ENCODE measurements at places on chromosomes 1 and 21.

- no peak for DNase-seq
Measured at GRCh38 chr1:33346927-33347649, 26.2 kb upstream of the A3GALT2 start.

GRCh38 chr1:192756847-192757246 lies 52.0 kb upstream of the RGS2 start:
- DNase-seq = no peak

DNA sequence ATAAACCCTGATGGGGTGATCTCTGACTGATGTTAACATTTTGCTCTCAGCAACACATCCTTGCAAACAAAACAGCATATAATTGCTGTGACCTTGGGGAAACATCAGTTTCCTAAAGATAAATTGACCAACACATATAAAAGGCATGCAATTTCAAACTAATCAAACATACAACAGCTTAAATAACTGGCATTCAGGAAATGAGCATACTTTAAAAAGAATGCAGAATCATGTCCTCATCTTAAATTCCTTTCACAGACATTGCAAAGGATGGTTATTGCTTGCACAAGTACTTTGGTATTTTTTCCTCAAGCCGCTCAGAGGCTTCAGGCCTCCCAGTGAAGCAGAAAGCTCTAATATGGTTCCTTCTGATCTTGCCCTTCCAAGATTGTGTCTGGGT lies 53.4 kb upstream of the RGS18 start:
- no peak for DNase-seq

DNA sequence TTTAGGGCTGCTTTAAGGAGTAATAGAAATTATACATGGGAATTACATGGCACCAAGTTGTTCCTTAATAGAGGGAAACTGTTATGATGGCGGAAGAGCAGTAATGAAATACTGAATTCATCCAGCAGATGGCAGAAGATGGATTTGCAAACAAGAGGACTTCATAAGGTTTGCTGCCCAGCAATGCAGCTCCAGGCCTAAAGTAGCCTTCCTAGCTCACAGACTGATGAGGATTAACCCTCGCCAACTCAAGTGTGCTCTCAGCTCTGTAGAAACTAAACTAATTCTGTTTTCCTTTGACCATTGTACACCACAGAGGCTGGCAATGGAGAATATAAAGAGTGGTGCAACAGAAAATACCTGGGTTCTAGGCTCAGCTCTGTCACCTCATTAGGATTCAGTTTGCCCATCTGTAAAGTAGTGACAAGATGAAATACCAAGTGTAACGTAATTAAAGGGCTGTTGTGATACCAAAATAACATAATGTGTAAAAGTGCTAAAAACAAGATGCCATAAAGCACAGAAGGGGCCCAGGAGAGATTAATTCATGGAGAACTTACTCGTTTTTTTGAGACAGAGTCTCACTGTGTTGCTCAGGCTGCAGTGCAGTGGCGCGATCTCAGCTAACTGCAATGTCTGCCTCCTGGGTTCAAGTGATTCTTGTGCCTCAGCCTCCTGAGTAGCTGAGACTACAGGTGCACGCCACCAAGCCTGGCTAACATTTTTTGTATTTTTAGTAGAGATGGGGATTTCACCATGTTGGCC lies 102.4 kb upstream of the SERBP1 start:
- peak; percentile 24 for DNase-seq

DNA sequence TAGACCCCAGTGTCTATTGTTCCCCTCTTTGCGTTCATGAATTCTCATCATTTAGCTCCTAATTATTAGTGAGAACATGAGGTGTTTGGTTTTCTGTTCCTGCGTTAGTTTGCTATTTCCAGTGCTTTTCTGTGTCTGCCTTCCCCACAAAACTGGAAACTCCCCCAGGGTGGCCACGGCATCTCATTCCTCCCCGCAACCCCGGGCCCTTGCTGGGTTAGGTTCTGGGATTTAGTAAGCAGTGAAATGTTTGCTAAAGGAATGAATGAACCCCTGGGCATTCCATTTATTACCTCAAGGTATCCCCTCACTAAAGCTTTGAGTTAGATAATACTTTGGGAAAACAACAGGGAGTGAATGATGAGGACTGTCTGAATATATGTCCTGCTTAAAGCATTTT lies 142.9 kb downstream of the GLUL start:
- no peak for DNase-seq

GRCh38 chr1:218617986-218618385 lies 272.9 kb downstream of the TGFB2 start:
- no peak for DNase-seq

DNA sequence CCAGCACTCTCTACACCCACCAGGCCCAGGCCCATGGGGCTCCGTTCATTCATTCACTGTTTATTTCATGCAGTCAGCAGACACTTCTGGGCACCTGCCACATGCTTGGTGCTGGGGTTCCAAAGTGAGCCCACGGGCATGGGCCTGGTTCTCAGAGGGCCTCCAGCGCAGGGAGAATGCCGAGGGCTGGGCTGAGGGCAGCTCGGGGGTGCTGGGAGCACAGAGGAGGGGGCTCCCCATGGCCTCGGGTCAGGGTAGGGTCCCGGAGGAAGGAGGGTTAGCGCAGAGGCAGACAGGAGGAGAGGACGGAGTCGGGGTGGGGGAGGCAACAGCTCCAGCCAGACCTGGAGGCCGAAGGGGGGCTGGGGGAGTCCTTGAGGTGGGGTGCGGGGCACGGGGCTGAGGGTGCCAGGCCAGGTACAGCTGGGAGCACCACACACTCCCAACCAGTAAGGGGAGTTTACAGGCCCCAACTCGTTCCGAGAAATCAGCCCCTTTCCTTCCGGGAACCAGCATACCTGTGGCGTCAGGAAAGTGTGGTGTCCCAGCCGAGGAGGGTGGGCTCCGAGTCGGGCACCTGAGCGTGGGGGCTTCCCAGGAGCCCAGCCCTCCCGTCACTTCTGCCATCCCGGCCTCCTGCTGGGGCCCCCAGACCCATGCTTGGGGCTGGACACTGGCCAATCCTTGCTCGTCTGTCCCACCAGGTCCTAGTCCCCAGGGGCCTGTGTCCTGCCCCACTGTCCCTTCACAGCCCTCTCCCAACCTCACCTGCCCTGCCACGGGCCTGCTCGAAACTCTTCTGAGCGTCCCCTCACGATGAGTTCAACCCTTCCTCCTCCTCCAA lies 10.8 kb downstream of the ARHGEF16 start:
- DNase-seq = no peak

DNA sequence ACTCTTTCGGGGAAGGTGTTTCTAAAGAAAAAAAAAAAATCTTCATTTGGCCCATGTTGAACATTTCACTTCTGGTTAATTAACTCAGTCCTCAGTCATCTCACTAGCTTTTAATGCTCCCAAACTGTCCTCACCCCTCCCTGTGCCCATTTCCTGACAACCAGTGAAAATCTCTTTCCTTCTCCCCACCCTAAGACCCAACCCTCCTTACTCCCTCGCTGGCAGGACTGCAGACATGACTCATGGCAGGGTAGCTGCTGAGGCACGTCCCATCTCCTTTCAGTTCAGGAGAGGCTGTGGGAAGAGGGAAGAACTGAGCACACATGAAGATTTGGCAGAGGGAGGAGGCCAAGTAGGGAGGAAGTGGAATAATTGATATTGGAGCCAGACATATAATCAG lies 12.6 kb downstream of the PKP1 start:
- no peak for DNase-seq
